Karpas-422 (cell line): ENCODE measurements at places on chromosomes 1 and 21.

- no peak for DNase-seq
Observed at GRCh38 chr1:98099501-98099900, 178.7 kb upstream of the DPYD start.

DNA sequence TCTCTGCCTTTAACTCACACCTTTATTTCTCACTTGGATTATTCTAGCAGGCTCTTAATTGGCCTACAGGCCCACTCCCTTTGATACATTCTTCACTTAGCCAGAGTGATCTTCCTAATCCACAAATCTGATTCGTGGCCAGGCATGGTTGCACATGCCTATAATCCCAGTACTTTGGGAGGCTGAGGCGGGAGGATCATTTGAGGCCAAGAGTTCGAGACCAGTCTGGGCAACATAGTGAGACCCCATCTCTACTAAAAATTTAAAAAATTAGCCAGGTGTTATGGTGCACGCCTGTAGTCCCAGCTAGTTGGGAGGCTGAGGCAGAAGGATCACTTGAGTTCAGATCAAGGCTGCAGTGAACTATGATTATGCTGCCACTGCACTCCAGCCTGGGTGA is 2.1 kb downstream of the ZBTB17 start:
- DNase-seq = no peak

- no peak for DNase-seq
Observed at GRCh38 chr1:191882870-191883269, 275.4 kb upstream of the RGS18 start.

DNA sequence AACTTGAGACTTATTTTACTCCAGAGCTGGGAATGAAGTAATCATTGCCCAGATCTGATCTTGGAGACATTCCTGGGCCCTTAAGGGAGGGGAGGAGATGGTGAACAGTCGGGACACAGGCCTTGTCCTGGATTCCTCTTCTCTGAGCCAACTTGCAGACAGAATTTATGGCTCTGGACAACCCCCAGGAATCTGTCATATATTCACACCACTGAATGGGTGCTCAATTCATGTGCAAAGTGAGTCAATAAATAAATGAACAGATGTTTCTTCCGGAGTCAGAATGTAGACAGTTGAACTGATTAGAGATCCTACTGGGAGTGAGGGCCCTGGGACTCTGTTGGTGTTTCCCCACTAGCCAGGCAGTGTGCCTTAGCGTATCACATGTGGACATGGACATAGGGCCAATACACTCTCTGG is 2.6 kb downstream of the TUFT1 start:
- no peak for DNase-seq

GRCh38 chr1:85502625-85503083 is 37.7 kb upstream of the DDAH1 start:
- peak; percentile 76 for DNase-seq

GRCh38 chr1:153533689-153534201 is 2.0 kb downstream of the S100A6 start:
- no peak for DNase-seq

GRCh38 chr21:21740207-21740606 is 742.0 kb downstream of the NCAM2 start:
- no peak for DNase-seq

DNA sequence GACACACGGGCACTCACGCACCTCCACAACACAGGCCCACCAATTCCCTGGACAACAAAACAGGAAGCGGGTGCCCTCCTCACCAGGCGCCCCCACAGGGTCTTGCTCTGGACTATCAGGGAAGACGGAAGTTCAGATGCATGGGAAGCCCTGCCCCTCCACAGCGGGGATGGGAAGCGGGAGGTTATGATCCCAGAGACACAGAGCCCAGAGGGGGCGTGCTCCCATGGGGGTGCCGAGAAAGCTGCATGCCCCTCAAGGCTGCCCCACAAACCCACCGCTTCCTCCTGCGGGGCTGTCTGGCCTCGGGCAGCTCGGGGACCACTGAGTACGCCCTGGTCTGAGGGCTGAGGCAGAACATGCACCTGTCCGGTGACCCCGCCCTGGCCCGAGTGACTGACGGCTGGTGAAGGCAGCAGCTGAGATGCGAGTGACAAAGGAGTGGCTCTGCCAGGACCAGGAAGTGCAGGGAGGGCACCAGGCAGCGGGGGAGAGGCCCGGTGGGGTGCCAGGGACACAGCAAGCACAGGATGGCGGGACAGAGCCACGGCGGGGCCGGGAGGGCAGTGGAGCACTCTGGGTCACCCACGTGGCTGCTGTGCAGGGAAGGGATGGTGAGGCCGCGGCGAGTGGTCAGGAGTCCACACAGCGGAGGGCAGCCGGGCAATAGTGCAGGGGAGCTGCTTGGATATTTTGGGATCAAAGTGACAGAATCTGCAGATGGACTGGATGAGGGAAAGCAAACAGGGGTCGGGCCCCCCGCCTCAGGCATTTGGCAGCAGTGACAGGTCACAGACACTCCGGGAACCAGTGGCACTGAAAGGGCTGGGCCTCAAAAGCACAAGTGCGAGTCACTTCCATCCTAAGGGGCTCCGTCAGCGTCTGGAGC is 18.6 kb downstream of the NADK start:
- DNase-seq = no peak

DNA sequence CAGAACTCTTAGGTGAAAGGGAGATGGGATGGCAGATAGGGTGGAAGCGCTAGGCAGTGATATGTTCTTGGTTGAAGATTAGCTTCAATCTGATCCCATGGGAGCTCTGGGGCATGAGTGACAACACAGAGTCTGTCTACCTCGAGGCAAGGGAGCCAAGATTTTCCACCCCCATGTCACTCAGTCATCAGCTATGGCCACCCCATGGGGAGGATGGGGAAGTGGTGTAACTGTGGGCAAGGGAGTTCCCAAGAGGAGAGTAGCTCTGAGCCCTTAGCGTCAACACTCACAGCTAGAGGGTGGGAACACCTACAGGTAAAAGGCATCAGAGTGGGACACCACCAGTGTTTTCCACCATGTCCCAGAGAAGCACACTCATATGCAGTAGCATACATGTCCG is 30.3 kb upstream of the C1QA start:
- DNase-seq = no peak

- no peak for DNase-seq
Observed at GRCh38 chr1:36258960-36259344, 34.7 kb downstream of the THRAP3 start.

GRCh38 chr1:15951341-15952153 is 24.4 kb downstream of the ZBTB17 start:
- no peak for DNase-seq

GRCh38 chr1:183734543-183735036 is 70.3 kb upstream of the RGL1 start:
- no peak for DNase-seq

DNA sequence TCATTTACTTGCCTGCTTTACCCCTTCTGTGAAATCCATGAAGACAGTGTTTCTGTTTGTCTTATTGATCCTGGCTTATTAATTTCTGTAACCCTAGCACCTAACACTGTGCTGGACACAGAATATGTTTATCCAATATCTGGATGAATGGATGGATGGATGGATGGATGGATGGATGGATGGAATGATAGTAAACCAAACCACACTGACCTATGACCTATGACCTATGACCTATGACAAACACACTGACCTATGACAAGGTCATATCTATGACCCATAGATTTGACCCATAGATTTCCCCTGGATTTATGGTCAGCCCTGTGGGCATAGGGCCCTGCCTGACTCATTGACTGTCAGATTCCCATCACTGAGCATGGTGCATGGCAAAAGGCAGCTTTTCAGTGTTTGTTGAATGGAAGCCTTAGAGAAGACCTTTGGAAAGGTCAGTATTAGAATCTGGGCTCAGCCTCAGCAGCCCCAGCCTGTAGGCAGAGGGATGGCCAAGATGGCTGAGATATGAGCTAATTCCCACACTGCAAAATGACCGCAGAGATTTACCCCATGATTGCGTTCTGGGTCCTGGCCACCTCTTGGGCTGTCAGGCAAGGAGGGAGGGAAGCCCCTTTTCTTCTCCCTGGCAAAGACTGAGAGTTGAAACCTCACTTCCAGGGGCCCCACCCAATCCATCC is 24.6 kb downstream of the IGSF21 start:
- DNase-seq = no peak

GRCh38 chr1:180502361-180503279 is at the start of gene ACBD6:
TSS of gene ACBD6 (minus strand) at chr1:180502577. CDS start at chr1:180502266, 311 bp downstream.
- DNase-seq = peak; percentile 95

DNA sequence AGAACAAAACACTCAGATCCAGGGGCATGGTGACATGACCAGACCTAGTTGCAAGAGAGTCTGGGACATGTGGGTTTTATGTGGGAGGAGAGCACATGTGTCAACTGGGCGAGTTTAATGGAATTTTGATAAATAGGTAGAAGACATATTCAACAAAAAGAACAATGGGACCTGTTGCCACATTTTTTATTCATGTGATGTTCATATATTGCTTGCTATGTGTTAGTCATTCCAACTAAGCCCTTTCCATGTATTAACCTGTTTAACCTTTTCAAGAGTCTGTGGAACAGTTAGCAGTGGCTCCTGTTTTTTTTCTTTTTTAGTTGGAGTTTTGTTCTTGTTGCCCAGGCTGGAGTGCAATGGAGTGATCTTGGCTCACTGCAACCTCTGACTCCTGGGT is 30.1 kb upstream of the CSF3R start:
- no peak for DNase-seq

GRCh38 chr1:78587211-78587610 is 33.0 kb upstream of the IFI44L start:
- DNase-seq = no peak

GRCh38 chr1:114113411-114114184 is 40.1 kb downstream of the SYT6 start:
- DNase-seq = no peak

DNA sequence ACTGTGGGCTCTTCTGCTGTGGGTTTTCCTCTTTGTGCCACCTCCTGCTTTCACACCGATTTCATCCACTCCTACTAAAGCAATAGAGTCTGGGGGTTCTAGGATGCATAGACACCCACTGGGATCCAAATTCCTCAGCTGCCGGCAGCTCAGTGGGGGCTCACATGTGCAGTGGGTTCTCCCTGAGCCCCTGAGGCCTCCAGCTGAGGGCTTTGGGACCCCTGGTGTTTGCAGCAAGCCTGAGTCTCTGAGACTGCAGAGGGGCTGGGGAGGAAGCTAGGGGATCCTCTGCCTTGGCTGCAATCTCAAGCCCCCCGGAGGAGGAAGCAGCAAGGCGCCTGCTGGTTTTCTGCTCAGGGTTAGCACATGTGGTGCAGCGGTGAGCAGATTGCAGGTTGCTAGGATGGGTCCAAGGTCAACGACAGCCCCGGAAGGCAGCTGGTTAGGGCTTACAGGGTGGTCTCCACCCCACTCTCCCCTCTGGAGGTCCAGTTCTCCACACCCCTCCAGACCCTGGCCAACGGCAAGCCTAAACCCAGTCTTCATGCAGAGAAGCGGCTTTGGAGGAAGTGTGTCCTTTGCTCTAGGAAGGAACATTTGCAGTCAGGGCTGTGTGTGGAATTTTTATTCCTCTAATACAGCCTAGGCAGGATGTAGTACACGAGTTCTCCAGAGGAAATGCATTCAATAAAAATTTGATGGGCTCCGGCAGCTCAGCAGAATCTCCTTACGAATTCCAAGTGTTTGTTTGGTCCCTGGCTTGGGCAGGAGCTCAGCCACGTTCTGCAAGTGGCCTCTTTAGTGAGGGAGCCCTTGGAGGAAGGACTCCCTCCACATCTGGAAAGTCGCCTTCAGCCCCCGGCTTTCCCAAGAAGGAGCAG is 269.1 kb upstream of the VAMP3 start:
- DNase-seq = no peak

DNA sequence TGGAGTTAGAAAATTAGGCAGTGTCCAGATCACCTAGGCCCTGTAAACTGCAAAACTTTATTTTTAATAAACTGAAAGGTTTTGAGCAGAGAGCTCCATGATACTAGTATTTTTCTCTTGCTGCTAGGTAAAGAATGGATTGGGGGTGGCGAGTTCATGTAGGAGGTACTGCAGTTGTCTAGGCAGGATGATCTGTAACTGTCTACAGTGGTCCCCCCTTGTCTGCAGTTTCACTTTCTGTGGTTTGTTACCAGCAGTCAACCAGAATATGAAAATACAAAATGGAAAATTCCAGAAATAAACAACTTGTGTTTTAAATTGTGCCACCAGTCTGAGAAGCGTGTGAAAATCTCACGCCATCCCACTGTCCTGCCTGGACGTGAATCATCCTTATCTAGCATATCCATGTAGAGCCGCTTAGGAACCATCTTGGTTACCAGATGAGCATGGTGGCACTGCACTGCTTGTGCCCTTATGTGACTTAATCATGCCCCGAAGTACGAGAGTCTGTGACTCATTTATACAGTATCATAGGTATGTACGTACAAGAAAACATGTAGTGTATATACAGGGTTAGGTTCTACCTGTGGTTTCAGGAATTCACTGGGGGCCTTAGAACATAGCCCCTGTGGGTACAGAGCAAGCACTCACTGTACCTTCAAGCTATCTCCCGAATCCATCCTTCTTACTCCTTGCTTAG is 94.2 kb downstream of the AHCTF1 start:
- DNase-seq = no peak

DNA sequence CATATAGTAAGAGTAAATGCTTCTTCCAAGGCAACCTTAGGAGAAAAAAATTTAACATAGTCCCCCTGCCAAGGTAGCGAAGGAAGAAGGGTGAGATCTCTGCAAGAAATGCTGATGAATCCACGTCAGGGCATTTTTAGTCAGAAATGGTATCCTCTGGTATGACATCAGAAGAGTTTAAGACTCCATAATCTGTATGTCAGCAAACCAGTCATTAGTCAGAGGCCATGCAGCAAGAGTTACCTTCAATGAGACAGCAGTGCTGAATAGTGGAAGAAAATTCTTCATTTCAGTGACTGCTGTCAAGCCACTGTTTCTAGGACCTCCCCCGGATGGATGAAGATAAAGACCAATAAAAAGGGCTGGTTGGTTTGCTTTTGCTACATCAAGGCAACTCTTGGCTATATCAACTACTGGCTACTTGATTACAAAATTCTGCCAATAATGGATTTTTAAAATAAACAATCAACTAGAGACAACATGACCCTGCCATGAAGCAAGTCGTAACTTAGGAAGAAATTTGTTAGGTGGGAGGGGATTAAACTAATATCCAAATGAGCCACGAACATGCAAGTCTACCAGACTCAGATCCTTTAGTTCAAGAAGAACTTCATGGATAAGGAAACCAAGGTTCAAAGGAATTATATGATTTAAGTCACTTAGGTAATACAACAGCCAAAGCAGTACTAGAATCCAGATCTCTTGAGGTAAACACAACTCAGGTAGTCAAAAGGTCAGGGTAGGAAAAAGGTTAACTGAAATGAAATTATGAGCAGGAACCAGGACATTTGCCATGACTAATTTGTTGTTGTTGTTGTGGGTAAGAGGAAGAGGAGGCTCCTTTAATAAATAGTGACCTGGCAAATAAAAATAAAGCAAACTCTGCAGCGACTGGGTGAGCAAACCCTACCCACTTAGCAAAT is 25.6 kb upstream of the GUCA2A start:
- DNase-seq = no peak

GRCh38 chr21:38379147-38379546 is 119.1 kb downstream of the ERG start:
- DNase-seq = no peak

DNA sequence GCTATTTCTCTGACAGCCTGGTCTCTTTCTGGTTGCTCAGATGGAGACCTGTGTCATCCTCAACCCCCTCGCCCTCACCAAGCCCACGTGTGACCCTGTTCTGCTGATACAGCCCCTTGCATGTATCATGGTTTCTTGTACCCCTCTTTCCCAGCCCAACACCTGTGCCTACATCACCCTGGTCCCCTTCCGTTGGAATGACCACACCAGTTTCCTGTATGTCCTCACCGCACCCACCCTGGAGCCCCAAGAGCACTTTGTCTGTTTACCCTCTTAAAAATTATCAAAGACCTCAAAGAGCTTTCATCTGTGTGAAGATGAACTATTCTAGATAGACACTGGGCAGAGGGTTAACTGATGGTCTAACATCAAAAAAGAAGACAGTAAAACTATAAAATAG is 179.5 kb downstream of the GALNT2 start:
- DNase-seq = no peak
